ENCODE measurements at places on chromosomes 4 and X.

DNA sequence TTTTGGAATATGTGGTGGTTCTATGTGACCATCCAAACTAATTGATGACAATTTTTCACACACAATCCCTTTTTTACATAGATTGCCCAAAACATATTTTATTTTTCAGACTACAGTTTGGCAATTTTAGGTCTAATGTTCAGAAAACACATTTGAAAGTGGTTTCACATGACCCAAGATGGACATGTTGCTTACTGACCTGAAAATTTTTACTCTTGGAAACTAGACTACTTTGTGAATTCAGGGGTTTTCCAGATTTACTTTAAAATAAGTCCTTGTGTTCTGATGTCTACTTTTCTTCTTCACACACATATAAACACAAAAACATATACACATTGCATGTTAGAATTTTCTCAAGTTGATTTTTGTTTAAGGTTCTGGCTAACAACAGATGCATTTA lies 79.5 kb downstream of the HMGB2 start:
- no peak for DNase-seq

DNA sequence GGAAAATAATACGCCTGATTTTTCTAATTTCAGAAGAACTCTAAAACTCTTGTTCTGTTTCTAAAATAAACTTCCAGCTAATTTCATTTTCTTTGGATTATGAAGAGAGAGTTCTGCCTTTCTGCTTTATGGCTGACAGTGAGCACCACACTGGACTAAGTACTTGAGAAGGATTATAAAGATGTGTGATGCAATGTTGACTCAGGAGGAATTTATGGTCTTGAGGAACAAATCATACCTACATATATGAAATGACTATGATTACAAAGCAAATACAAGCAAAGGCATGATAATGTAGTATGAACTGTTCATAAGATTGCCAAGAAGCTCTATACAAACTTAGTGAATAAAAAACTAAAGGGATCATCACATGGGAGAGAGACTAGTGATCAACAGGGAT lies 13.0 kb upstream of the SLC25A5 start:
- no peak for DNase-seq

DNA sequence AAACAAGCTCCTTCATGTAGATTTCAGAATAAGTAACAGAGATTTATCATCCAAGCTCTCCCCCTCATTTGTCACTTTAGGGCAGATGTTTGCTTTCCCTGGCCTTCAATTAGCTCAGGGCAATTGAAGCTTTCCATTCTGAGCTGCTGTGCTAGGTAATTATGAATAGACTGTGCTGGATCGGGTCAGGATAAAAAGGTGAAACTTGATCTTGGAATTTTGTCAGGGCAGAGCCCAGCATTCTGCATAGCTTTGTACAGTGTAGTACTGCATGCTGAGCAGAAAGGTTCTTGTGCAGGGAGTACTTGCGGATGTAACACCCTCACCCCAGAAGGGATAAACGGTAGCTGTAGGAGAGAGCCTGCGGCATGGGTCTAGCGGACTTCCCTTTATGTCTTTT lies 64.0 kb upstream of the CLDN34 start:
- DNase-seq: no peak

- DNase-seq: no peak
Observed at GRCh38 chr4:113471146-113471860, 290.2 kb downstream of the CAMK2D start.

DNA sequence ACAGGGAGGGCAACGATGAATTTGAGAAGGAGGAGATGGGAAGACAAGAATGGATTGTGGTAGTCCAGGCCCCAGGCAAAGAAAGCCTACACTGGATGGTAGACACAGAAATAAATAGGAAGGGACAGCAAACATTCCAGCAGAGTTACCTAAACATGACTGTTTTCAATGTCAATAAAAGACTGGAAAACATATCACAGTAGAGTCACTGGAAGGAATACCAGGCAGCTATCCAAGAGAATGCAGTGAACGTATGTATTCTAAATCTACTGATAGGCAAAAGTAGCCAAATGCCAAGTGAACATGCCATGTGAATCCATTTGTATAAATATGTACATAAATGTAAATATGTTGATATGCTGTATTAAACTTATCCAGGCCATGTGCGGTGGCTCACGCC lies 183.0 kb downstream of the PALLD start:
- DNase-seq: no peak

DNA sequence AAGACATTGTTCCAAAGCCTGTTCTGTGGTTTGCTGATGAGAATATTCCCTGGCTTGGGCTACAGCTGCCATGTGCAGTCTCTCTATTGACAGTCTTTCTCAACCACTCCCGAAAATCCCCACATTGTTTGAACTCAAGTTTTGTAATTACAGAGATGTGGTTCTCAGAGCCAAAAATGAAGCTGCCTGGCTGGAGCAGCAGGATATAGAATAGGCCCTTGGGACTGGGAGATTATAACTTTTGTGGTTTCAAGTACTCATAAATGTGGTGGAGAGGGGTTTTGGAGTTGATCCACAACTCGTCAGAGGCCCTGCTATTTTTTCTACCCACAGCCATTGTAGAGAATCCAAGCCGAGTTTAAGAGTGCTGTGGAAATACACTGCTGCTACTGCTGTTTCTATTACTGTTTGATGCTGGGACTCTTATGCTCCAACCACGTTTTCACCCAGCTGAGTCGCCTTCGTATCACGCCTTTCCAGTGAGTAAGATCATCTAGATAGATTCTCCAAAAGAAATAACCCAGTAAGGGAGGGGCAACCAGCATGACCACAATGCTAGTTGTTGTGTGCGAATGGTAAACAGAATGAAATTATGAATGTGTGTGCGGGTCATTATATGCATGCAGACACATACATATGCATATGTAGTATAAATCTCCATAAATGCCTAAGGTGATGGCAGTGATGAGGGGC lies 57.1 kb upstream of the ATXN3L start:
- no peak for DNase-seq

DNA sequence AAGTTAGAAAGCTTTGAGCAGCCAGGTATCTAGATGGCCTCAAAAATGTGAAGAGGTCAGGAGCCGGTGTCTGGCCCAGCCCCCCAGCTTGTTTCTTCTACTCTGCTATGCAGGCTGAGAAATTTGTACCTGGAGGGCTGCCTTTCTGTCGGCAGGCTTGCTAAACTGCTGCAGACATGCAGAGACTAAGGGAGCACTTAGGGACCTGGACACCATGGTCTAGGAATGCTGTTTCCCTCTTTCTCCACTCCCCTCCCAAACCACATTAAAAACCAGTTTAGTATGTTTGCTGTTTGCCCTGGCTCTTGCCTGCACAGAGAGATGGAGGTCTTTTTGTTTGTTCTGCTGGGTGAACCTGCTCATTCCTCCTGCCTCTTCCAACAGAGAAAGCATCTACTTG lies 157.1 kb upstream of the DGKK start:
- DNase-seq: no peak

DNA sequence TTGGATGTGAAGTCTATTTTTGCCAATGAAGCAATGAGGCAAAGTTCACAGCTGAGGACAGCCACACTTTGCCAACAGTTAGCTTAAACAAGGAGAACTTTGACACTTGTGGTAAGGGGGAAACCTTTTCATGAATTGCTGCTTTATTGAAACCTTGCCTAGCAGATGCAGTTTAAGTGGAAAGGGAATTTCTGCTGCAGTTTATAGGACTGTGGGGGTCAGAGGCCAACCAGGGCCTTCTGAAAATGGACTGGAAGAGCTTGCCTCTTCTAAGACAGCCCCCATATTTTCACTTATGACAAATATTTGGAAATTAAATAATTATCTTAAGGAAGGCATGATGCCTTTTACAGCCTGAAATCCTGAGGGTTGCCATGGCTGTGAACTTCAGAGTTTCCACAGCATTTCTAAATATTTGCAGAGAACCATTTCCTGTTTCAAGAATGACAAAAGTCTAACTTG lies 550.3 kb downstream of the RAB28 start:
- no peak for DNase-seq

GRCh38 chr4:26062215-26062614 lies 148.2 kb downstream of the SMIM20 start:
- DNase-seq: no peak

- DNase-seq: no peak
Observed at GRCh38 chr4:37463033-37463856, 218.7 kb downstream of the NWD2 start.

DNA sequence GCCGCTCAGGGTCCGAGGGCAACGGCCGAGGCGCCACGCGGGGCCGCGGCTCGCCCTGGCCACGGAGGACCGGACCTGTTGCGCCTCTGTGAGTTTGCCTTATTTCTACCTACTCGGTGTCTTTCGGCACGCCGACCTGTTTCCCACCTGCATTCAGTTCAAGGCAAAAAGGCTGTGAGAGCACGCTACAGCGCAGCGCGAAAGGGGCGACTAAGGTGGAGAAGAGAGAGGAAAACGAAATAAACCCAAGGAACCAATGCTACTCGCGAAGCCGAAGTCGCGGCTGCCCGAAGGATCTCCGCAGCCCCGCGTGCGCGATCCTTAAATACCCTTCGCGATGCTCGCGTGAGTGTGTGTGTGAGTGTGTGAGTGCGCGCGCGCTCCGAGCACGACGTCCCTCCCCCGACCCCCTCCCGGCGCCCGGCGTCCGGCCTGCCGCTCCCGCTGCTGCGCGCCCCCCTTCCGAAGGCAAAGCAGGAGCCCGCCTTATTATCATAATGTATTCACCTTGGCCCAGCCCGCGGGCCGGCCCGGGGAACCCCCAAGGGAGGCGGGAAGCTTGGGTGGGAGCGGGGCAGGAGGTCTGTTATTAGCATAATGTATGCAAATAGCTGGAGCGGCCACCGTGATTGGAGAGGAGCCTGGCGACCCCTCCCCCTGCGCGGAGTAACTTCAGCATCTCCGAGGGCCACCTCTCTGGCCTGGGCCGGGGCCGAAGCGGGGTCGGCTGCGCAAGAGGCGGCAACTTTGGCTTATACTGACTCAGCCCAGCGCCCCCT lies at the start of gene COL25A1:
Gene COL25A1 (minus strand): TSS at position 298 of the 779 bp plus-strand sequence.
- peak; percentile 44 for DNase-seq

- DNase-seq: no peak
Observed at GRCh38 chrX:40844471-40844870, 109.1 kb upstream of the MED14 start.

GRCh38 chrX:17944833-17945497 lies 83.9 kb upstream of the RAI2 start:
- DNase-seq: no peak

GRCh38 chr4:95979961-95980876 lies 140.3 kb downstream of the PDHA2 start:
- no peak for DNase-seq

DNA sequence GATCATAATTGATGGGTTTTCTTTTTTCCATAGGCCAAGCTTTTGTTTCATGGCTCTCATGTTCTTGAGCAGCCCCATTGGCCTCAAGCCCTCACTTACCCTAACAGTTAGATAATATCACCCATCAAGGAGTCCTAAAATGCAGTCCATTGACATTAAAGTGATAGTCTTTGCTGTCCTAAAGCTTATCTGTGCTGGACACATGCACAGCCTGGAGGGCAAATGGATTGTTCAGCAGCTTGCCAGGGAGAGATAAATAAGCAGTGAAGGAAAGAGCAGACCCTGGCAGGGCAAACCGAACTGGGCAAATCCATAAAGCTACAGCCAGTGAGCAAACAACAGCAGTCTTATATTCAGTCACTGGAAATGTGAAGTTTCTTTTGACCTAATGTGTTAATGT lies 199.6 kb upstream of the MID1 start:
- DNase-seq: no peak

GRCh38 chr4:155877971-155878370 lies 11.9 kb upstream of the ASIC5 start:
- DNase-seq: no peak

GRCh38 chr4:105194328-105195231 lies 47.9 kb downstream of the TET2 start:
- DNase-seq: no peak

GRCh38 chrX:124592744-124593143 lies 246.4 kb downstream of the SH2D1A start:
- no peak for DNase-seq

DNA sequence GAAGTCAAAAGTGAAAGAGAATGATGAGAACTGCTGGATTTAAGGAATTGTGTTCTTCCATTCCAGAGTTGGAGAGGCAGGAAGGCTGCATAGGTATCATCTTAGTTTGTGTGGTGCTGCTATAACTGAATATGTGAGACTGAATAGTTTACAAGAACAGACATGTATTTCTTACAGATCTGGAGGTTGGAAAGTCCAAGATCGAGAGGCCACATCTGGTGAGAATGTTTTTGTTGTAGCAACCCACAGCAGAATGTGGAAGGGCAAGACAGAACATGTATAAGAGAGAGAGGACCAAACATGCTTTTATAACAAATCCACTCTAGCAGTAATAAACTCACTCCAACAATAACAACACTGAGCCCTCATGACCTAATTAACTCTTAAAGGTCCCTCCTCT lies 408.6 kb downstream of the FAM47B start:
- DNase-seq: no peak

GRCh38 chrX:20802036-20802435 lies 535.3 kb upstream of the RPS6KA3 start:
- DNase-seq: no peak

DNA sequence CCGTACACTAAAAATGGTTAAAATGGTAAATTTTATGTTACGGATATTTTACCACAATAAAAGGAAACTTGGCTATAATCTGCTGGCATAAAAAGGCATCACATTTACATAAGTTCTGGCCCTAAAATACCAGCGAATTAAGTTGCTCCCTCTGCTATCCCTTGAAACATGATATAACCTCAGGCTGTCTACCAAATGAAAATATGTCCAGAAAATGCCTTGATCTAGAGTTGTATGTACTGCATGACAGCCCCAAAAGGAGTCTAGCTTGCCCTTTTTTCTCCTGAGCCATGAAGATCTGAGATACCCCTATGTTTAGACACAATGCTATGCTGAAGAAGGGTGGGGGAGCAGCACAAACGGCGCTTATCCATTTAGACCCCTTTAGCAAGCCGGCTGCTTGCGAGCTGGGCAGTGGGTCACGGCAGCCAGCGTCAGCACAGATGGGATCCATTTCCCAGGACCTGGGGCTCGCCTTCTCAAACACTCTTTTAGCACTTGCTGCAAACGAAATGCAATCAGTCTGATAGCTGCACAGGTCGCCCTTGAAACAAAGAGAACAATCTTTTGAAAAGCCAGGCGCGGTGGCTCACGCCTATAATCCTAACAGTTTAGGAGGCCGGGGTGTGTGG lies 77.0 kb downstream of the AFAP1 start:
- no peak for DNase-seq

DNA sequence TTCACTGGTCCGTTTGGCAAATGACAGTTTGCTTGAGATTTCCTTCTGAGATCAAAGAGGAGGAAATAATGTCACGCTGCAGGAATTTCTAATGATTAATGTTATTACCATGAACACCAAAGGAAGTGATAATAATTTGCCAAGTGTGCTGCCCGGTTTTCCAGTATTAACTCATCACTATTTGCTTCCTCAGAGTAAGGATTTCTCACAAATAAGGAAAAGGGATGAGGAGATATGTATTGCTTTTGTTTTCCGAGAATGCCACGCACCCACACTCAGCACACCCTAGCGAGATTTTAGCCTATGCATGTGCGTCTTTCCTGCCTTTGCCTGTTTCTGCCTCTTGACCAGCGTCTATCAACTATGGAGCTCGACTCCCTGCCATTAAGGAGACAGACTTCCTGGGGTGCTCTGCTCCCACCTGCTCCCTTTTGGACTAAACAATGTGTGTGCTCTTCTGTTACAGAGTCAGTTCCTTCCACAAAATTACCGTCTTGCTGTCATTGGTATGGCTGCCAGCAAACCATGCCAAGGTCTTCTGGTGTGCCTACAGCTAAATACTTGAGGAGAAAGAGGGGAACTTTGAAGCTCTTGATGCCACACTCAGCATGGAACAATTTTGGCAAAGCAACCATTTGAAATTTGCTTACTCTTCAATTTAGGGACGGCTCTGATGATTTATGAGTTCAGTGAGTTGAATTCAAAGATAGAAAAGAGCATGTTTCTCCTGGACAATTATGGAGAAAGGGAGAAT lies 393.1 kb upstream of the ZFP42 start:
- DNase-seq: no peak

- no peak for DNase-seq
Observed at GRCh38 chrX:50497114-50497513, 26.5 kb upstream of the DGKK start.

All from putamen (tissue), 1 donor.